Fibroblast of upper back skin (primary cell): ENCODE measurements at places on chromosomes 1 and 21.
A peak's percentile ranks its signal among the peaks of the same experiment; 100 is the strongest.

DNA sequence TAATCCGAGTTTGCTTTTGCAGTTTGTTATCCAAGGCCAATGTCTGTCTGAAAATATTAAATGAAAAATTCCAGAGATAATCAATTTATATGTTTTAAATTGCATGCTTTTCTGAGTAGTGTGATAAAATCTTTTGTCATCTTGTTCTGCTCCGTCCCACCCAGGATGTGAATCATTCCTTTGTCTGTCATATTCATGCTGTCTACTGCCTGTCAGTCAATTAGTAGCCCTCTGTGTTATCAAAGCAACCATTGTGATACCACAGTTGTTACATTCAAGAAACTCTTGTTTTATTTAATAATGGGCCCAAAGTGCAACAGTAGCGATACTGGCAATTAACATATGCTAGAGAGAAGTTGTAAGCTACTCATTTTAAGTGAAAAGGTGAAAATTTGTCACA is 819.3 kb downstream of the BRINP3 start:
- no peak for DNase-seq

GRCh38 chr1:66143651-66144050 is 351.0 kb downstream of the PDE4B start:
- no peak for DNase-seq

GRCh38 chr1:99133756-99134500 is 129.3 kb upstream of the PLPPR5 start:
- DNase-seq: no peak

- no peak for DNase-seq
Measured at GRCh38 chr1:22043198-22043769, 9.2 kb upstream of the CDC42 start.

DNA sequence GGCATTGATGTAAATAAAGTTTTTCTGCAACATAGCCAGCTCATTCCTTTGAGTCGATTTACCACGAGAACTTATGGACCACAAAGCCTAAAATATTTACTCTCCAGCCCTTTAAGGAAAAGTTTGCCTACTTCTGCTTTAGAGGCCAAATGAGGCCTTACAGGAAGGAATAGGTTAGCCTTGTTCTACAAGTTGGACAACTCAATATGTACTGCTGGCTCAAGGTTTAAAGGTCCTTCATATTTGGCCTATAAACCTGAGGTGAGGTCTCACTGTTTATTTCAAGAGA is 144.5 kb upstream of the DNAH14 start:
- DNase-seq: peak; percentile 66

- DNase-seq: no peak
Measured at GRCh38 chr1:27408151-27408550, 15.7 kb downstream of the GPR3 start.

DNA sequence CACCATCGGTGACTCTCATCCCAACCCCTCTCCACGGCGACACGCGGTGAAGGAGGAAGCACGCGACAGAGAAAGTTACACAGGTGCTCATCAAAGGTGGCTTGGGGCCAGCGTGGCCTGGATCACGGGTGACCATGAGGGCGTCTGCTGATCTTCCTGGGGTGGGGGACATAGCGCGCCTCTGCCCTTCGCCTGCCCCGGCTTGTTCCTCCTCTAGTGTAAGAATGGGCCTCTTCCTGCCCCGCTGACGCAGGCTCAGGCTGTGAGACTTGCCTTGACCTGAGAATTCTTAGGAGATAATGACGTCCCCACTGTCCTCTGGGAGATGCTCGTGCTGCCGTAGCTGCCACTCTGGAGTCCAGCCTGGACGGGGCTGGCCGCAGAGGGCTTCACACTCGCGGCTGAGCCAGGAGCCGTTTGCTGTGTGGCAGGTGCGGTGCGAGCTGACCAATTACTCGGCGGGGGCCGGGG is 39.0 kb upstream of the TMEM52 start:
- DNase-seq: no peak

- no peak for DNase-seq
Measured at GRCh38 chr1:63277195-63278192, 44.9 kb upstream of the FOXD3 start.
